Sciatic nerve (tissue), 2 donors: ENCODE measurements at places on chromosomes 11 and 22. TPM values are rescaled to one million over a fixed set of nuclear protein-coding genes. Genes with fewer than 3 reads are reported as not detected.

- DNase-seq = no peak
Observed at GRCh38 chr11:860234-861104, 17.8 kb downstream of the TSPAN4 start.

- DNase-seq = no peak
Observed at GRCh38 chr11:23679981-23680380, 816.9 kb upstream of the LUZP2 start.

SCGB1C1 gene
- total RNA-seq = not detected

- peak; percentile 36 for DNase-seq
Observed at GRCh38 chr11:68961245-68961644, 19.5 kb downstream of the MRGPRD start.

- no peak for DNase-seq
Observed at GRCh38 chr11:61693922-61694601, 13.9 kb downstream of the DAGLA start.

DNA sequence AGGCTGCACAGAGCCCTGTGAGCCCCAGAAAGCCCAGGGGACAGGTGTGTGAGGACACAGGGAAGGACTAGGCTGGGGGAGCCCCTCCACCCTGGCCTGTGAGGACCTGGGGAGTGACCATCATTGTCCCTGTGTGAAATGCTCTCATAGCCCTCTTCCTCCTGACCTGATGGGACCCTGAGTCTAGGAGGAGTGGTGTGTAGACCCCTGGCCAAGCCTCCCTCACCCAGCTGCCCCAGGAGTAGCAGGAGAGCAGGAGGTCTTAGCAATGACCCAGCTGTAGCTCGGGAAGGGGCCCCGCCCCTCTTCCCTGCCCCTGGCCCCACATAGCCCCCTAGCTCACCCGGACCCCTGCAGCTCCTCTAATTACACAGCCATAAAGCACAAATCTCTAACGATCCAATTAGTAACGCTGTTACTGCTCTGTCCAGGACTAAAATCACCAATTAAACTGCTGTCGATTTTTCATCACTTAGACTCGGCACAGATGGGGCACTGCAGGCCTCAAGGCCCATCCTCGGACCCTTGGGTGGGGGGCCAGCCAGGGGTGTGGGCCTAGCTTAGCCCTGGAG is 6.6 kb upstream of the CABP7 start:
- no peak for DNase-seq

- no peak for DNase-seq
Observed at GRCh38 chr22:50641696-50642607, 14.0 kb upstream of the ARSA start.

DNA sequence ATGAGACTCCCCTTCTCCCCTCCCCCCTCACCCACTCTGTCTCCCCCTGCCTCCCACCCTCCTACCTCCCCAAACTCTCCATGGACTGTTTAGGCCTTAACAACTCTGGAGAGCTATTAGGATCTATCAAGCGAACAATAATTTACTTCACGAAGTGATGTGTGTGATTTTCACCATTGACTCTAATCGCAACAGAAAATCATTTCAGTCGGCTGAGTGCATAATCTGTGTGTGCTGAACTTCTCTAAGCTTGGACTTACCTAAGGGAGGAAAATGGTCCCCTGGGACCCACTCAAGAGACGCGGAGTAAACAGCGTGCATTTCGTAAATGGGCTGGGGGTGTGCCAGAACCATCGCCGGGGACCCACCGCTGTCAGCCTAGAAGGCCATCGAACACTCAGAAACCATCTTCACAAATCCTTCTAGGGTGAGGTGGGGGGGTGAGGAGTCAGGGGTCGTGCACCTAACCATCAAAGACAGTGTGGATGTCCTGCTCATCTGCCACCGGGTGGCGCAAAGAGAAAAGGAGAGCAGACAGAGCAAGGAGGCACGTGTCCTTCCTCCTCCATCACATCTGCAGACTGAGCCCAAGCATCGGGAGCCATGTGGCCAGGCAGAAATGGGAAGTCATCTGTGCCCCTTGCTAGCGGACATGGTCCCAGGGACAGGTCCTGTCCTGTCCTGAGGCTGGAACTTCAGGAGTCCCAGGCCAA is 62.1 kb upstream of the NUP50 start:
- peak; percentile 76 for DNase-seq

- DNase-seq = no peak
Observed at GRCh38 chr22:44373234-44373633, 60.5 kb upstream of the SHISAL1 start.

GRCh38 chr11:2737866-2738265 is 38.1 kb upstream of the KCNQ1OT1 start:
- DNase-seq = peak; percentile 76

- no peak for DNase-seq
Observed at GRCh38 chr11:95072948-95073347, 6.2 kb downstream of the SRSF8 start.

GRCh38 chr22:27990879-27991278 is 71.8 kb upstream of the PITPNB start:
- DNase-seq = peak; percentile 79

MMP13 gene
- total RNA-seq = not detected

DNA sequence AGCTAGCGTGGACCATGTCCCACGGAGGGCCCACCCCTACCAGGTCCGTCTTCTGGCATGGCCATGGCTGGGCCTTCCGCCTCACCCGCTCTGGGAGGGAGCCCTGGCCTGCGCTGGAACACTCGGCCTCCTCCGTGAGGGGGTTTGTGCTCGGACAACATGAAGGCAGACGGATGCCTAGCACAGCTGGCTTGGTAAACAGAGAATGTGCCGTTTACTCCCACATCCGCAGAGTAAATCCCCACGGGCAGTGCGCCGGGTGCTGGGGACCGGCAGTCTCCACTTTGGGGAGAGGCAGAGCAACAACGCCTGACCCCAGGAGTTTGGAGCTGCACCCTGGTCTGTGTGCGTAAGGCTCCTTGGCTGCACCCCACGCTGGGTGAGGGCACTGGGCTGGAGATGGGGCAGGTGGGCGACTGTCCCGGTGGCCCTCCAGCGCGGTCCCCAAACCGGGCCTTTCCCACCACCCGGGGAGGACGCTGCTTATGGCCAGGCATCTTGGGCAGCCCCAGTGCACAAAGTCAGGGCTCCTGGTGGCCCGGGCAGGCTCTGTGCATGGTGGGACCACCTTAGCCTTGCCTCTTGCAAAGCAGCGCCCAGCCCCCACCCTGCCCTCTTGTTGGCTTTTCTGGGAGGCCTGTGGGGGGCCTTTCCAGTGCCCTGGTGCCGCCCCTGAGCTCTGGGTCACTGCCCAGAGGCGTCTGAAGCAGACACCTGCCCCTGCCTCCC is 30.7 kb upstream of the MUC5AC start:
- DNase-seq = no peak

TRIM22 gene
- 86.7 TPM for total RNA-seq

OPCML gene
- 4.5 TPM for total RNA-seq

SCO2 gene
- 1.9 TPM for total RNA-seq

GRCh38 chr22:41664490-41664889 is 24.2 kb downstream of the SNU13 start:
- DNase-seq = no peak

GSTT4 gene
- not detected for total RNA-seq

DNA sequence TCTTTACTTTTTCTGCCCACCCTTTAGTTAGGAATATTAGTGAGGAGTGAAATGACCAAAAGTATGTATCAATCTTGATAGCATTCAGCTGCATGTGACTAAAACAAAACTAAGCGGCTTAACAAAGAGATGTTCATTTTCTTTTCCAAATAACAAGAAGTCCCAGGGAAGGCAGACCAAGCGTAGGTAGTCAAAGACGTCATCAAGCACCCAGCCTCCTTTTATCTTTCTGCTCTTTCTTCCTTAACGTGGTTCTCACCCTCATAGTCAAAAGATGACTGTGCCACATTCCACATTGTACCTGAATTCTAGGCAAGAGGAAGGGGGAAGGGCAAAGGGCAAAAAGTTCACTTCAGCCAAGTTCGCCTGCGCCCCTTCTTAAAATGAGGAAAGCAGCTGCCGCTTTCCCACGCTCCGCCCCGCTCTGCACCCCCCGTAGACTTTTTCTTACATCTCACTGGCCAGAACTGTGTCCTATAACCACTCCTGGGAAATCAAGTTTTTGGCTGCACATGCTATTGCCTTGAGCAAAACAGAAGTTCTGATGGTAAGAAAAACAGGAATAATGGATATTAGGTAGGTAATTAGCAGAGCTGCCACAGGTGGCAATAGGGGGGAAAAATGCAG is 14.6 kb upstream of the PGM2L1 start:
- DNase-seq = no peak

- DNase-seq = no peak
Observed at GRCh38 chr11:75903276-75903675, 88.3 kb downstream of the UVRAG start.

MUC6 gene
- total RNA-seq = not detected

ZBTB16 gene
- total RNA-seq = 22.7 TPM

GRCh38 chr11:44627911-44628729 is 62.7 kb downstream of the CD82 start:
- DNase-seq = peak; percentile 76
